ENCODE measurements at places on chromosomes 5 and 9.

DNA sequence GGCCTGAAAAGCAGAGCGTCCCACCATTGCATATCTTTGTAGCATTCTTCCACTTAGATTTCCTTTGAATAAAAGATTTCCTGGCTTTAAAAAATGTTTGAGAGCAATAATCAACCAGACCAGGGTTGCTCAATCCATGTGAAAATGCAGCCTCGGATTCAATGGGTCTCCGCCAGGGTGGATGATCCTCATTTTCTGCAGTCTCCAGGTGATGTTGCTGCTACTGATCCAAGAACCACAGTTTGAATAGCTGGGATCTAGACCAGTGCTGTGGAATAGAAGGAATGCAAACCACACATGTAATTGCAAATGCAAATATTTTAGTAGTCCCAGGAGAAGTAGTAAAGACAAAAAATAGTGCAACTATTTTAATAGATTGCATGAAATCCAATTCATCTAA is 317.6 kb downstream of the IRX1 start:
- DNase-seq = no peak

GRCh38 chr5:11903614-11904264 is 507 bp downstream of the CTNND2 start:
- DNase-seq = peak; percentile 76

DNA sequence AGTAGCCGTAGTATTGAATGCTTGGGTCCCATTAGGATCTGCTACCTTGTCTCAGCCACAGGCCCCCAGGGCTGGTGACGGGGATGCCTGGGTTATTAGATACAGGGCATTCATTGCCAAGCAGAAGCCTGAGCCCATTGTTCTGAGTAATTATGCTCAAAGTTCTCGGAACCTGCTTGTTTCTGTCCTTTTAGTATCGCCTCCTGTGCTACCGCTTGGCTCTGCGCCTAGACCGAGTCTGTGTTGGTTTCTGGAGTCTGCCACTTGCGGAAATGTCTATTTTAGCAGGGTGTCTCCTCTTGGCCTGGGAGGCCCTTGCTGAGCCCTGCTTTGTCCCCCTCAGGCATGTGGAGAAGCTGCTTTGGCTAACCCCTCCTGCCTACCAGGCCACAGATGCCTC is 506.1 kb downstream of the BNC2 start:
- no peak for DNase-seq

- DNase-seq = no peak
These were observed 913.9 kb downstream of the TLE4 start for GRCh38 chr9:80485420-80486250.

DNA sequence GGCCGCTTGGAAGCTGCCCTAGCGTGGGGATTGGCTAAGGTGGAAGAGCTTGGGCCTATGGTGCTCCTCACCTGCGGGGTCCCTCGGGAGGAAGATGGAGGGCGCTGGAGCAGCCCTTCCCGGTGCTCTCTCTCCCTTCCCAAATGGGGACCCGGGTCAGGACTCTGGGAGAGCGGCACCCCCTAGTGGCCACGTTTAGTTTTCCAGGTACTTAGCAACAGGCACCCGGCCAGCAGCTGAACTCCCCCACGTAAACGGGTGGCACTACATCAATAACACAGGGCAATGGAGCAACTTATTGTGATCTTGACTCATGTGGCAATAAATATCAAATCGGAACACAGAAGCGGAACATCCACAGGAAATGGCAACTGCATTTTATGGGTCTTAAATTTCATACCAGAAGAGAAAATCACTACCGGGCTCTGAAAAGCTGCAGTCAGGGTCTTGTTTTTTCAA is 316.6 kb downstream of the AGTPBP1 start:
- peak; percentile 85 for DNase-seq

DNA sequence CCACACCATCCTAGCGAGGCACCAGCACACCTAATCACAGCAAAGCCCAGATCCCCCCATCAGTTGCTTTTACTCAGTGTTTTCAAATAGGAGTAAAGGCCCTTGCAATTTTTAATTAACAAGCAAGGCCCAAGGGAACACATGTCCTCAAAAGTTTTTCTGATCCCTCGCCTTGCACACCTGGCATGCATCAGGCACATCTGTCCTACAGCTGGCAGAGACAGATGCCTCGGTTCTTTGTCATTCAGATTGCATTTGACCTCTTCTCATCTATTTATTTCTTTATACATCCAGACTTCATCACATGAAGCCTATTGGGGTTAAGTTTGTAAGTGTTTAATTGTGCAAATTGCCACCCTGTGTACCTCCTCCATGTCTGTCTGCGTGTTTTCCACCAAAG is 241.4 kb downstream of the MARCHF11 start:
- DNase-seq = no peak
